ENCODE measurements at places on chromosomes 1 and 21.

GRCh38 chr1:18108299-18109057, 880 bp downstream of the IGSF21 start:
- no peak for DNase-seq

- no peak for DNase-seq
Measured at GRCh38 chr1:36466370-36467026, 2.3 kb upstream of the MRPS15 start.

DNA sequence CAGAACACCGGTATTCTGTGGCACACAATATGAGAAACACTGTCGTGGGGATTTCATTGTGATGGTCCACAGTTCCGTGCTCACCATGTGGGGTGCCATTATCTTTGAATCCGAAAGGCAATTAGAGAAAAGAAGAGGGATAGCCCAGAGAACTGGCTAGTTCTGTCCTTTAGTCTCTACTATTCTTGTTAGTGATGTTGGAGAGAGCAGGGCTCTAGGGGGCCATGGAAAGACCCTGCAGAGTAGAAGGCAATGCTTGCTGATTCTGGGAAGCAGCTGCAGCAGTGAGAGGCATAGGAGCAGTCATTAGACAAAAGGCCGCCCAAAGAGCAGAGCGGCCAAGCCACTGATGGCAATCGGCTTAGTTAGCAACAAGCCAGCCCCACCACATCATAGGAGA, 146.3 kb downstream of the TSEN15 start:
- DNase-seq = no peak

- DNase-seq = no peak
Measured at GRCh38 chr1:70458131-70458530, 47.1 kb downstream of the CTH start.

- DNase-seq = no peak
Measured at GRCh38 chr1:175935566-175936115, 192.2 kb upstream of the TNR start.

GRCh38 chr1:77300566-77300965, 18.7 kb downstream of the AK5 start:
- DNase-seq = no peak

DNA sequence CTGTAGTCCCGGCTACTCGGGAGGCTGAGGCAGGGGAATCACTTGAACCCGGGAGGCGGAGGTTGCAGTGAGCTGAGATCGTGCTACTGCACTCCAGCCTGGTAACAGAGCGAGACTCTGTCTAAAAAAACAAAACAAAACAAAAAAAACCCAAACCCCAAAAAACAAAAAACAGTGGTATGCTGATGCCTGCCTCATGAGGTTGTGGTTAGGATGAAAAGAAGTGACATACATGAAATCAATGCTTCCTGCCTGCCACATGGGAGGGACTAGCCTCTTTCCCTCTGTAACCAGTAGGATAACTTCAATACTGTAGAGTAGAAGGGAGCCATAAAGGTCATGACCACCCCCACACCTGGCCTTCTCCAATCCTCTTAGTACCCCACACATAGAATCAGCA, 55.2 kb downstream of the TENT5C start:
- peak; percentile 34 for DNase-seq

GRCh38 chr1:23838401-23838866, 13.2 kb upstream of the HMGCL start:
- peak; percentile 83 for DNase-seq

DNA sequence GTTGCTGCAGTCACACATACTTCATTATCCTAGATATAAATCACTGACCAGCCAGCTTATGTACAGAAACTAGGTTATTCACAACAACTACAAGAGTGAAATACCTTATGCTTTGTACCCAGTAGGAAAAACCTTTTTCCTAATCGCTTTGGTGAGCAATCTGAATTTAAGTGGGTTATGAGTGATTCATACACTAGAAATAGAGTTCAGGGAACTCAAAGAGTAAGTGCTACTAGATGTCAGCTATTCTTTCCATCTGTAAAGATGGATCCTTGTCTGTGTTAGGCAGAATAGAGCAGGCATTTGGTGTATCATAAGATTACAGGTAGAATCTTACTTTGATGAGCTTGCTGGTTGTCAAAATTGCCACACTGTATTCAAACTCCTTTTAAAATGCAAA, 101.9 kb downstream of the ZNF644 start:
- no peak for DNase-seq

- DNase-seq = no peak
Measured at GRCh38 chr1:82160036-82160435, 359.3 kb downstream of the ADGRL2 start.

DNA sequence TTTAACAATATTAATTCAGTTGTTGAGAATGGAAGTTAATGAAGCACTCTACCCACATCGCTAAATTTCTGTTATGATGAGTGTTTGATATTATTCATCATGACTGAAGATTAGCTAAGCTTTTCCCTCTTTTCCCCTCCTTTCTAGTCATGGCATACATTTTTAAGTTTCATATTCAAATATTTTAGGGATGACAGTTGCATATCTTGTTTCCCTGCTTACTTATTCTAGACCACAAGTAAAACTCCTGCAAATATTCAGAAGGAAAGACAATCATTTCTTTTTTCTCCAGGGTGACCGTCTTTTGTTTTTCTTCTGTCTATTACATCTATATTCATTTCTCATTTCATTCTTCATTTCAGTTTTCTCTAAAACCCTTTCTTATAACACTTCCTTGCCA, 906.0 kb downstream of the ADGRL2 start:
- DNase-seq = no peak

GRCh38 chr1:156641761-156642264, at the start of gene BCAN:
BCAN (plus strand) TSS chr1:156642117; CDS start chr1:156646055, 3,938 bp downstream.
- no peak for DNase-seq

DNA sequence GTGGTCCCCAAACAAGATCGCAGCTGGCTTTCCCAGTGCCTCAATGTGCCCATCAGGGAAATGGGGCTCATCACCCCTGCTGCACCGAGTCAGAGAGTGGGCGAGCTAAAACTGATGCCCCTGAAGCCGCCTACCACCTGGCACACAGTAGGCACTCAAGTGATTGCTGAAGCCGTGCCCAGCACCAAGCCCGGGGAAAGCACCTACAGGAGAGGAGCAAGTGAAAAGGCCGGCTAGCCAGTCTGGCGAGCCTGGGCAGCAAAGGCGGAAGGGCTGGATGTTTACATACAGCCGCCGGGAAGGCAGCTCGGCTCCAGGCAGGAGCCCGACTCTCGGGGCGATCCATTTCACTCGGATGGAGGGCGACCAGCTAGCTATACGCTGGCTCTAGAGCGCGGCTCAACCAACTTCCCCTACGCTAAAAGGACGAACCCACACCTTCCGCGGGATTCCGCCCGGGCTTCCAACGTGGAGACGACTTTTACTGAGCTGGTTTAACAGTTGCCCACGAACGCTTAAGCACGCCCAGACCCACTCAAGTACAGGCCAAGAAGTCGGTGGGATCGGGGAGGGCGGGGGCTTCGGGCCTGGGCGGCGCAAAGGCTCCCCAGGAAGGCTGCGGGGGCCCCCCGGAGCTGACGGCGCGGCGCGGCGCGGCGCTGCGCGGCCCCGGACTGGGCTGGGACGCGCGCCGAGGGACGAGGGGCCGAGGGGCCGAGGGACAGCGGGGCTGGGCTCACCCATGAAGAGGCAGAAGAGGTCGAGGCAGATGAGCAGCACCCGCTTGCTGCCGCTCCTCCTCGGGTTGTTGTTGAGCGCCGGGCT, 1.0 kb downstream of the PLPP3 start:
- DNase-seq = no peak

GRCh38 chr1:210645582-210646257, 317.0 kb downstream of the HHAT start:
- no peak for DNase-seq

GRCh38 chr1:101388904-101389546, 152.2 kb downstream of the S1PR1 start:
- DNase-seq = peak; percentile 38

DNA sequence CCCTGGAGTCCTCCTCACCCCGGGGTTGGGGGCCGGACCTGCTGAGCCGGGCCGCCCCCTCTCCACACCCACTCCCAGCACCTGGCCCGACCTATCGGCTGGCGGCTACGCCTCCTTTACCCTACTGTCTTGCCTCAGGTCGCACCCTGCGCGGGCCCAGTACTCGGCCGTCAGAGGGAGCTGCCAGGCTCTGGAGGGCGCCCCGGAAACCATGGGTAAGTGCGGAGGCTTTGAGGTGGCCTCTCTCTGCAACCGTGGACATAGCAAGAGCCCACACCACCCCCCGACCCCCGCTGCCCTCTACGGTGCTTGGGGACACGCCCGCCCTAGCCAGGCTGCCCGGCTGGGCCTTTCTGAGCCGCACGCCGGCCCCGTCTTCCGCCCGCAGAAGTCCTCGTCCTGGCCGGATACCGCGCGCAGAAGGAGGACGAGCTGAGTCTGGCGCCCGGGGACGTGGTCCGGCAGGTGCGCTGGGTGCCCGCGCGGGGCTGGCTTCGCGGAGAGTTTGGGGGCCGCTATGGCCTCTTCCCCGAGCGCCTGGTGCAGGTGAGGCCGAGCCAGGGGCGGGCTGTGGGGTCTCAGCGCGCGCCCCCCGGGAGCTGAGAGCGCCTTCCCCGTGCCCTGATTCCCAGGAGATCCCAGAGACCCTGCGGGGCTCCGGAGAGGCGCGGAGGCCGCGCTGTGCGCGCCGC, at the start of gene SH3D21:
TSS of gene SH3D21 (plus strand) at position 159 of the 692 bp plus-strand sequence. CDS start at position 212, 53 bp downstream.
- peak; percentile 57 for DNase-seq

- no peak for DNase-seq
Measured at GRCh38 chr21:46158666-46159300, 3.4 kb upstream of the FTCD start.

GRCh38 chr1:59020151-59020997, 236.5 kb upstream of the JUN start:
- DNase-seq = peak; percentile 25

- DNase-seq = peak; percentile 81
Measured at GRCh38 chr1:154999571-155000410, 2.8 kb upstream of the ZBTB7B start.

GRCh38 chr1:99751877-99752504, 14.4 kb downstream of the FRRS1 start:
- peak; percentile 31 for DNase-seq

DNA sequence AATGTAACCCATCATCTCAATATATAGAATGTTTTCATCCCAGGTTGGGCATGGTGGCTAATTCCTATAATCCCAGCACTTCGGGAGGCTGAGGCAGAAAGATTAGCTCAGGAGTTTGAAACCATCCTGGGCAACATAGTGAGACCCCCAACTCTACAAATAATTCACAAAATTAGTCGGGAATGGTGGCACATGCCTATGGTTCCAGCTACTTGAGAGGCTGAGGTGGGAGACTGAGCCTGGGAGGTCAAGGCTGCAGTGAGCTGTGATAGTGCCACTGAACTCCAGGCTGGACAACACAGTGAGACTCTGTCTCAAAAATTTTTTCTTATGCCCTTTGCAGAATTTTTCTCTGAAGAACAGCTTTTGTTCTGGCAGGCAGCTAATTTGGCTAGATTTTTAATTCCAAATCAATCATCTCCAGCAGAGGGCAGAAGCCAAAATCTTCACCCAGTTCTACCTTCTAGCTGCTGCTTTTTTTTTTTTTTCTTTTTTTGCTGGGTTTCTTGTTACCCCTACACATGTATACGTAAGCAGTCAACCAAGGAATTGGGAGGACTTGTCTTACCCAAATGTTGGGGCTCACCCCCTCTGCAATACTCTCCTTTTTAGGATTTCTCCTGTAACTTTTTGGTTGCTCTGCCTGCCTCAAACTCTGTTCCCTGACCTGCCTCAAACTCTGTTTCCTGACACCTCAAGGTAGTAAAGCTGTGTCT, 2.7 kb upstream of the RAD54L start:
- DNase-seq = no peak

DNA sequence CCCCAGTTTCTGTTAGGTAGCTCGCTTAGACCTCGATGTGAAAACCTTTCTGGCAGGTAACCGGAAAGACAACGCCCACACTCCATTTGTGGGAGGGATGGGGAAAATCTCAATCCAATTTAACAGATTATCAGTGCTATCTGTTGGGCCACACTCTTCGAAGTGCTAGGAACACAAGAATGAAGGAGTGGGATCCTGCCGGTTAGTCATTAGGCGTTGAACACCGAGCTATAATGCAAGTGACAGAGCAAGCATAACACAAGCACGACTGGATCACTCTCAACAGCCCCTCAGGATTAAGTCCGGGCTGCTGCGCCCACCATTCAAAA, 531 bp downstream of the SNIP1 start:
- no peak for DNase-seq

DNA sequence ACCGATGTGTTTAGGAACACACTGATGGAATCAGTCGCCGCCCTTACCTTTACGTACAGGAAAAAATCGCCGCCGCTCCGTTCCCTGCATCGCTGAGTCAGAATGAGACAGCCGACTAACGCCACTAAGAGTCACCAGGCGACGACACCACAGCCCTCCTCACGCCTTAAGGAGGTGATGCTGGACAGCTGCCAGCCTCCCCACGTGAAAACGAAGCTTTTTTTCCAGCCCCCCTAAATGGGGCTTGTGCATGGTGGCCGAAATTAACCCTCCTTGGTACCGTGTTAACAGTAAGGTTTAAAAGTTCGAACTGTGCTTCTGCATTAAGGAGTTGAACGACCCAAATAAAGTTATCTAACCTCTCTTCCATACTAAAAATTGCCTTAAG, 511 bp downstream of the DNTTIP2 start:
- peak; percentile 65 for DNase-seq

Measured in stimulated activated naive CD8-positive, alpha-beta T cell treated with anti-CD3 and anti-CD28 coated beads, Interleukin-15, amount 100 ng/mL, for 72 hours (primary cell).